ENCODE measurements at places on chromosomes 5 and 9.

DNA sequence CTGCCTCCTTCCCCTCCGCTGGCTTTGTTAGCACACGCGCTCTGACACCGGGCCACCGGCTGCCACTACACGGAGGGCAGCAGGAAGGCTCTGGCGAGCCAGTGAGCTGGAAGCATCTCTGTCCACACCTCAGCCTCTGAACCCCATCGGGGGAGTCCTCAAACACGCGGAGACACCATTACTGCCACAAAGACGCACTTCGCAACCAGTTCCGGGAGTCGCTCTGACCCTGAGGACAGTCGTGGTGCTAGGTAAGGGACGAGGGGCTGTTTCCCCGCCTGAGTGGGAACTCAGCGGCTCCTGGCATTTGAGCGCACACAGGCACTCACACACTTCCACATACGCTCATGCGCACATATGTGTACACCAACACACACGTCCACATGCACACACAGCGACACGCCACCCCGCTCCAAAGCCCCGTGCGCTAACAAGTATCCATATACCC is 160.0 kb downstream of the C9orf152 start:
- no peak for DNase-seq

DNA sequence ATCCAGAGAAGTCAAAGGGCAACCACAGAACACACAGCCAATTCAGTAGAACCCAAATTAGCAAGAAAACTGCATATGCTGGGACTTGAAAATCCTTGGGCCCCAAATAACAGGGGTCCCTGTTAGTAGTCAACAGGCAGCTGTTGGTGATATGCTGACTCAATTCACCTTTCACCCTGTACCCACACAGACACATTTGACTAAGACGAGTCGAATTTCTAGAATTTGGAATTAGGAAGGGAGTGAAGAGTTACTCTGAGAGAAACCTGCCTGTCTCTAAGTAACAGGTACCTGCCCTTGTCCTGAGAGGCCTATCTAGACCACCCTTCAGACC is 821 bp upstream of the VCP start:
- no peak for DNase-seq

- DNase-seq, result no peak
These were observed 34.3 kb upstream of the RNF130 start for GRCh38 chr5:180105827-180106312.

DNA sequence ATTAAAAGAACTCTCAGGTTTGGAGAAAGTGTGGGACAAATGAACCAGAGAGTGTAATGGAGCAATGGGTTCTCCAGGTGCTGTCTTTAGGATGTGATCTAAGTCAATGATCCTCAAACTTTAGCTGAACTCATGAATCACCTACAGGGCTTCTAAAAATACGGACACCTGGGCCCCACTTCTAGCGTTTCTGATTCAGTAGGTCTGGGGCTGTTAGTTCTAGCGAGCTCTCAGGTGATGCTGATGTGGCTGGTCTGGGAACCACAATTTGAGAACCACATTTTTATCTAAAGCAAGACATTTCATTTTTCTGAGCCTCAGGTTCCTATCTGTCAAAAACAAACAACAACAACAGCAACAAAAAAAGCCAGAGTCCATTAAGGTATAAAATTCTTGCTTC is 35.1 kb upstream of the PCA3 start:
- no peak for DNase-seq
